Activated CD4-positive, alpha-beta memory T cell treated with anti-CD3 and anti-CD28 coated beads, Interleukin-2, amount 10 ng/mL, durations not matched to agents 7 days and 5 days (primary cell): ENCODE measurements at places on chromosomes 1 and 21. TPM values are rescaled to one million over a fixed set of nuclear protein-coding genes. Genes with fewer than 3 reads are reported as not detected.

Gene PIGK
- 21.7 TPM for total RNA-seq

Gene RNF115
- 13.1 TPM for total RNA-seq

Gene CRNN
- not detected for total RNA-seq

Gene ASCL5
- not detected for total RNA-seq

Gene C1orf50
- 7.2 TPM for total RNA-seq

Gene LCE1A
- not detected for total RNA-seq

Gene NBPF10
- 2.2 TPM for total RNA-seq

Gene MCOLN3
- total RNA-seq, result 2.4 TPM

Gene PLA2G2C
- 0.40 TPM for total RNA-seq

Gene VWA1
- total RNA-seq, result 0.45 TPM

Gene DEPDC1
- 29.6 TPM for total RNA-seq

Gene TDRD10
- total RNA-seq, result not detected

Gene LENEP
- total RNA-seq, result 0.35 TPM

Gene HEYL
- not detected for total RNA-seq

Gene LHX8
- total RNA-seq, result not detected

Gene CLDN17
- total RNA-seq, result not detected

Gene PRAMEF17
- total RNA-seq, result not detected

Gene FMO5
- total RNA-seq, result 0.73 TPM

Gene EFNA3
- 3.9 TPM for total RNA-seq
